Smooth muscle cell of bladder (primary cell): ENCODE measurements at places on chromosomes 5 and 9. TPM values are rescaled to one million over a fixed set of nuclear protein-coding genes. Genes with fewer than 3 reads are reported as not detected.

POU4F3 gene
- 0.14 TPM in 1 of 2 replicates, not detected in the other for total RNA-seq

PCDHB10 gene
- total RNA-seq = 0.28 and 0.71 TPM in 2 replicates

ADAMTSL2 gene
- 2.3 TPM in 2 replicates for total RNA-seq

PGM5 gene
- total RNA-seq = 4.5 and 14.9 TPM in 2 replicates

SV2C gene
- not detected in 2 replicates for total RNA-seq

RANBP17 gene
- total RNA-seq = 2.0 and 2.1 TPM in 2 replicates

CTXN3 gene
- not detected in 2 replicates for total RNA-seq

QSOX2 gene
- total RNA-seq = 9.1 and 10.3 TPM in 2 replicates

PCDHA11 gene
- under 0.01 and 0.65 TPM in 2 replicates for total RNA-seq

CRB2 gene
- under 0.01 TPM in 2 replicates for total RNA-seq

CA9 gene
- total RNA-seq = 2.0 and 16.1 TPM in 2 replicates

ZNF346 gene
- 12.3 and 13.8 TPM in 2 replicates for total RNA-seq

ANKRD34B gene
- under 0.01 TPM in 1 of 2 replicates, not detected in the other for total RNA-seq

S1PR3 gene
- total RNA-seq = 61.4 and 77.7 TPM in 2 replicates

CDH10 gene
- total RNA-seq = 0.14 and 1.7 TPM in 2 replicates

BRD3OS gene
- total RNA-seq = 8.5 and 13.8 TPM in 2 replicates

GLRA1 gene
- not detected in 2 replicates for total RNA-seq

FBP1 gene
- not detected in 2 replicates for total RNA-seq

ANKRD18B gene
- 0.28 and 0.46 TPM in 2 replicates for total RNA-seq

SPOCK1 gene
- total RNA-seq = 302 and 700 TPM in 2 replicates

NTRK2 gene
- 0.09 TPM in 1 of 2 replicates, not detected in the other for total RNA-seq

REEP2 gene
- 16.2 and 17.5 TPM in 2 replicates for total RNA-seq

UBE2QL1 gene
- under 0.01 and 0.18 TPM in 2 replicates for total RNA-seq

NTMT1 gene
- total RNA-seq = 34.4 and 38.6 TPM in 2 replicates

TDRD7 gene
- total RNA-seq = 7.2 and 8.0 TPM in 2 replicates

PFN3 gene
- total RNA-seq = not detected in 2 replicates

C5orf52 gene
- total RNA-seq = not detected in 2 replicates

PCDHB13 gene
- total RNA-seq = 0.28 TPM in 2 replicates

IPO11 gene
- 16.6 and 25.0 TPM in 2 replicates for total RNA-seq

MEF2C gene
- total RNA-seq = 4.7 and 11.2 TPM in 2 replicates

CCDC192 gene
- not detected in 2 replicates for total RNA-seq

TSLP gene
- 3.4 and 3.8 TPM in 2 replicates for total RNA-seq

MARCHF11 gene
- total RNA-seq = not detected in 2 replicates

NDUFS6 gene
- total RNA-seq = 33.0 and 34.0 TPM in 2 replicates

SLC6A19 gene
- not detected in 2 replicates for total RNA-seq

FAM174A gene
- total RNA-seq = 18.6 and 24.3 TPM in 2 replicates

FOXI1 gene
- total RNA-seq = not detected in 2 replicates

MAMDC2 gene
- 1.1 and 3.0 TPM in 2 replicates for total RNA-seq

SUSD3 gene
- total RNA-seq = 1.1 and 1.6 TPM in 2 replicates
